ENCODE measurements at places on chromosomes 5 and 9. TPM values are rescaled to one million over a fixed set of nuclear protein-coding genes. Genes with fewer than 3 reads are reported as not detected.

BARHL1 gene
- polyA plus RNA-seq, result not detected

PPP3R2 gene
- not detected for polyA plus RNA-seq

- no peak for DNase-seq
Observed at GRCh38 chr5:135850231-135850630, 15.8 kb downstream of the SLC25A48 start.

- DNase-seq, result no peak
Observed at GRCh38 chr9:35179347-35180280, 17.8 kb downstream of the UNC13B start.

DNA sequence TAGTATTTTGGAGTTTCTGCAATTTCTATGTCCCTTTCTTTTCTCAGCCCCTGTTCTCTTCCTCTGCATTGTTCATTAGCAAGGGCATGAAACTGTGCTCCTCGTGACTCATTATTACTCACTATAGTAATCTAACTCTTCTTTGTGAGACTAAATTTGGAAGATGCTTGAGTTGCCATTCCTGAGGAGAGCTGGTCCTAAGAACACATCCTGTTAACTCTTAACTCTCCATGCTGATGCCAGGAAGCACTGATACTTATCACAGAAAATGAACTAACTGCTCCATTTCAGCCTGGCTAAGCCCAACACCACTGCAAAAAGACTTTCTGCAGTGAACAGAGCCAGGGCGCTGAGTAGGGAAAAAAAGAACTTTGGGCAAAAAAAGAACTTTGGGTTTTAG lies 10.6 kb upstream of the CSNK1A1 start:
- DNase-seq, result peak; percentile 98

GRCh38 chr5:96706433-96707111 lies 44.4 kb downstream of the CAST start:
- DNase-seq, result no peak

DNA sequence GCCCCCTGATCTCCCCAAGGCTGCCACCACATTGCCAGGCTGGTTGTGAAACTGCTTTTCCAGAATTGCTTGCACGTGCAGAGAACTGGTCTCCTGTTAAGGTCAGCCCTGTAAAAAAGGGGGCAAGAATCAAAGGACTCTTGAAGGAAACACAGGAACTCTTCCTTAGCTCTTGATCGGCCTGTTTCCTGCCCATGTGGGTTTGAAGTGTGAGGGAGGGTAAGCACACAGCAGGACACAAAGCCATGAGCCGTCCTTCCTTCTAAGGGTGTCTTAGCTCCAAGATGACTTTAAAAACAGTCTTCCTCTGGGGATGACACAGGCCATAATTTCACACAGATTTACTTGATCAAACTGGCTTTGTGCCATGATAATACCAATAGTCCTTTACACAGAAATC lies 36.1 kb downstream of the TEK start:
- no peak for DNase-seq

All from IMR-90 (cell line).